Activated naive CD4-positive, alpha-beta T cell treated with Interleukin-2 at 50 U/mL for 16 hours (primary cell): ENCODE measurements at places on chromosomes 6 and 20.
A peak's percentile ranks its signal among the peaks of the same experiment; 100 is the strongest.

DNA sequence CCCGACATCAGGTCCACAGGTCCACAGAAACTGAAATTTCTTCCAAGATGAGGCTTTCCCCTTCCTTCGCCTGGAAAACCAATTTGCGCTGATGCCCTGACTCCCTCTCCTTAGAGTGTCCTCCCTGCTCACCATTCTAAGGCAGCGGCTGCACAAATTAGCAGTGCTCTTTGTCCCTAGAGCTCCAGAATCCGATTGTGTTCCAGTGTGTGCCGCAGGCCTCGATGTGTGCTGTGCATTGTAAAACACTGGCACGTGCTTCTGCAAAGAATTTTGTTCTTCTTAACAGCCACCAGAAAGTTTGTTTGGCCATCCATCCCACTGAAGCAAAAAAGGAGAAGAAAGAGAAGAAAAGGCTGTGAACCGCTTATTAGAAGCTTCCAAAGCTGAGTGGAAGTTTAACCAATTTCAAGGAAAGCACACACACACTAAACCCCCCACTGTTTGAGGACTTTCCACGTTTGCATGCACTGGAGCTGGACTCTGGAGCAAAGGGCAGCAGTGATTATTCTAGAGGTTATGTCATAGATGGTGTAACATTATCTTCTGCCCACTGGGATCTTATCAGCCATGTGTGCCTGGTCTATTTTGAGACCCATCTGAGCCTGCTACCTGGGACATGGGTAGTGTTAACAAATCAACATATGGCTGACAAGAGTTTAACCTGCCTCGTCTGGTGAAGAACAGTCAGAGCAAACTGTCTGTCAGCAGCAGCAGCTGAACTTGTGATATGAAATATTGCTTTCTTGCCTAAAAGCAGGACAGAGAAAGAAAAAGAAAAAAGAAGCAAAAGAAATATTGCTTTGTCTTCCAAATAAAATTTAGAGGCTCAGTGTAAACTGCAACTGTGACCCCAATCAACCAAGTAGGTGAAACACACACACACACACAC is 64.9 kb upstream of the RREB1 start:
- DNase-seq: no peak

DNA sequence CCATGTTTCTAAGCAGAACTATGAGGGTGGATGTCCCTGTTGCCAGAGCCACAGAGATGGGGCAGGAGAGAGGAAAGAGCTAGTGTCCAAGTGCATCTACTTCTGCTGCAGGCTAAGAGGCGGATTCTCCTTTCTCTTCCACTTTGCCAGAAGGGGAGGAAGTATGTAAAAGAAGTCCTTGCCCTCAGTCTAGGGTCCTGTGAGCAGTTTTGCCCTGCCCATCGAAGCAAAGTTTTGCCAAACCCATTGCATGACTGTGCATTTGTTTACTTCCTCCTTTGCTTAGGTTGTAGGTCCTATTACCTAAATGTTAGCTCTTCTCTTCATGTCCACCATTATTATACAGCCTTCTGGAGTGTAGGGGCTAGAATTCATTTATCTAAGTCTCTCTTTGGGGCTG is 106.2 kb upstream of the ARMC2 start:
- no peak for DNase-seq

GRCh38 chr6:155128977-155129376 is 133.9 kb downstream of the TIAM2 start:
- DNase-seq: no peak

- no peak for DNase-seq
Measured at GRCh38 chr20:23365390-23366165, 3.6 kb downstream of the GZF1 start.

- DNase-seq: no peak
Measured at GRCh38 chr6:15301179-15302006, 55.5 kb downstream of the JARID2 start.

GRCh38 chr6:98343004-98343403 is 491.4 kb upstream of the POU3F2 start:
- DNase-seq: no peak

GRCh38 chr6:28606424-28607391 is 81.0 kb downstream of the GPX5 start:
- peak; percentile 15 for DNase-seq

DNA sequence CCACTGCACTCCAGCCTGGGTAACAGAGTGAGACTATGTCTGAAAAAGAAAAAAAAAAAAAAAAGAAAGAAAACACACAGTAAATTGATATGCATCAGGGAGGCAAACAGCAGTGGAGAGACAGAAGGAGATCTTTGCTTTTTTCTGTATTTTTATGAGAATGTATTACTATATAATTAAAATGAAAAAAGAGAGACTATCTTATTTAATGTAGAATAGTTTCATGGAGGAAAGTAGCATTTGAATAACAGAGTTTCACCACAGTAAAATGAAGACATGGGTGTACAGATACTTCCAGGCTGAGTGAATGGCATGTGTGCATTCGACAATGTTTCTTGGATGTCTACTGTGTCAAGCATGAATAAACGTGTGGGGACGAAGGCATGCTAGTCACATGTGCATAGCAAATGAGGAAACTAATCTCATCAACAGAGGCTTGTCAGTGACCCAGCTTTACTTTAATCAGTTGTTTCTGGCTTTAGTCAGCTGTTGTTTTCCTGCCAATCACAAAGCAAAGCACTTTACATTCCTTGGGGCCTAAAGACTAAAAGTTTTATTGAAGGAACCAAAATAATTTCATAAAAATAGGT is 55.5 kb upstream of the ARMH2 start:
- DNase-seq: no peak

GRCh38 chr6:40356242-40356910 is 230.8 kb downstream of the LRFN2 start:
- DNase-seq: no peak

DNA sequence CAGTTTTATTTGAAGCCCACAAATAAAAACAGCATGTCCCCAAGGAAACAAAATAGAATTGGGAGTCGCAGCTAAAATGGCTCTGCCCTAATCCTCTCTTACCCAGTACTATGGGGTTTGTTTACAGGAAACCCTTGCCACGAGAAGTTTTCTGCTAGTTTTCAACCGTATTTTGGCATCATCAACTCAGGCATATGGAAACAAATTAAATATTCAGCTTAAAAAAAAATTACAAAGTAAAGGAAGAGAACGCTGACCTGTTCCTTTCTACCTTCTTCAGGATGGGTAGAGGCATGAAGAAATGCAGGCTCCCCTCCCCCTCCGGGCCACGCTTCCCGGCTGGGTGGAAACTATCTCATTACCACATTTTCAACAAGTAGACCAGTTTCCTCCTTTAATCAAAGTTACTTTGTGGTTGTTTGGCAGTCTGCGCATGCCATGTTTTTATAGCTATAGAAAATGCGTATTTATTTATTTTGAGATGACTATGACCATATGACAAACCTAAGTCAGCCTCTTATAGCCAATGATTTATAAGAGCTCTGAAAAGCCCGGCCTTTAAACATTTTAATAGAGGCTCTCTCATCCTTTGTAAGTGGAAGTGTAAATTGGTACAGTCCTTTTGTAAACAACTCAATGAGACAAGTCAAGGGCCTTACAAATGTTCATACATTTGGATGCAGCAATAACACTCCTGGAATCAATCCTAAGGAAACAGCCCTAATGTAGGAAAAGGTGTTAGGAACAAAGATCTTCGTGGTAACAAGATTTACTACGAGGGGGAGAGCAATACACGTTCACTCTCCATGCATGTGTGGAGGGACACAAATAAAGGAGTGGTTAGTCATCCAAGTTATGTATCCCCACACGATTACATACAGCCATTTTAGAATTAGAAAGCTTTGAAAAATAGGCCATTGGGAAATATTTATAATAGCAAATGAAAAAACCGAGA is 16.1 kb upstream of the ZNF217 start:
- peak; percentile 72 for DNase-seq

DNA sequence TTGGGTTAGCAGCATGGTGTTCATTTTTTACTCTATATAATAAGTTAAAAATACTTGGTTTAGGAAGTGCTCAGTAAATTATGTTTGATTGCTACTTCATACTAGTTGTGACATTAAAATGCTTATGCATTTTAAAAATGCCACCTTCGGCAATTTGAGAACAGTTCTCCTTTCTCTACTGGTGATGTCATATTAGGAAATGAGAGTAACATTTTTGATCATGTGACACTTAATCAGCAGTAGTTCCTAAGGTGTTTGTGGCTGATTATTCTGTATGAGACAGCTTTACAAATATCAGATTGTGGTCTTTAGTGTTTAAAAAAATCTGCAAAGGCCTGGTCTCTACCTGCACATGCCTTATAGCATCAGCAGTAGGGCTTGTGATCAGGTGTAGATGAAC is 4.4 kb downstream of the GZF1 start:
- DNase-seq: no peak

DNA sequence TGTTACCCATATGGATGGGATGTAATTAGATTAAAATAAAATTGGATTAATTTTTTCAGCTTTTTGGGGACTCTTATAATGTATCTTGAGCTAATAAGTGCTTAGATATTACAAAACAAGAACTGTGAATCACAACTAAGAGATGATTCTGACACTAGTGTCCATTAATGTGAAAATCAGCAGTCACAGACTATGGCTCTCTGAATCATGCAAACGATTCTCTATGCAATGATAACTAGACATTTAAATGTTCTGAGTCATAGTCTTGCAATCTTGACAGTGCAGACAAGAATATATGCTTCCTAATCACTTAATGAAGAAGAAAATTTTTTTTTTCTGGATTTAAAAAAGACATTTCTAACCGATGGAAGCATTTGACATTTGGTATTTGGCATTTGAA is 82.2 kb upstream of the OPRM1 start:
- no peak for DNase-seq

GRCh38 chr20:63652192-63652980 is 838 bp downstream of the STMN3 start:
- peak; percentile 51 for DNase-seq

DNA sequence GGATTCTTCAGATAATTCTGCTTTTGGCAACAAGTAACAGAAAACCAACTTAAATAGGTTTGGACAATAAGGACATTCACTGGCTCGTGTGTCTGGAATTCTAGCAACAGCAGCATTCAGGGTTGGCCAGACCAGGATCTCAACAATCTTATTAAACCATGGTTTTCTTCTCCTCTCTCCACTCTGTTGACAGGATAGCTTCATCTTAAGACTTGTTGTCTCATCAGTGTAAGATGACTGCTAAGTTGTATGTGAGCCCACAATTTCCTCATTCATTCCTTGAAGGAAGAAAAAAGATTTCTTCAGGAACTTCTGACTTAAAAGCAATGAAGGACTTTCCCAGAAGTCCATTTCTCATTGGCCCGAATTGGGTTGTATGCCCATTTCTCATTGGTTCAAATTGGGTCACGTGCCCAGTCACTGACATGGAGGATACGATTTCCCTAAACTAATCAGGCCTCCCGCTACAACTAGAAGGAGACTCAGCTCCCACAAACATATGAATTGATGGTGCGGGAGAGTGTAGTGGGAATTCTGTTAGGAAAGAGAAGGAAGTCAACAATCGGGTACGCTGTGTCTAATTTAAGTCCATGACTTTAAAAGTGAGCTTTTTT is 83.7 kb downstream of the SLC22A3 start:
- no peak for DNase-seq

GRCh38 chr20:52684176-52684575 is 288.0 kb upstream of the TSHZ2 start:
- no peak for DNase-seq

- DNase-seq: no peak
Measured at GRCh38 chr20:47318027-47318585, 38.4 kb downstream of the ZMYND8 start.

DNA sequence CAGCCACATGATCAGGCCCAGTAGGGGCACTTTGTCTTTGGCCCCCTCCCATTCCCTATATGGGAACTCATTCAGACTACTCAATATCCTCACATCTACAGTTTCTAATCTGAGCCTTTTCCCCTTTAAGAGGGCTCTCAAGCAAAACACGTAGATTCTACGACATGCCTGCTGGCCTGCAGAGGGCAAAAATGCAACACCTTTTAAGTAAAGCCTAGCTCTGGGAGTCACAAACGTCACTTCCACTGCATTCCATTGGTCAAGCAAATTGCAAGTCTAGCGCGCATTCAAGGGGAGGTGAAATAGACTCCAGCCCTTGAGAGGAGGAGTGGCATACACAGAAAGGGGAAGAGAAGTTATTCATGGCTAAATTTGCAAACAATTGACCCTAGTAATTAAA is 70.6 kb downstream of the CDC40 start:
- no peak for DNase-seq
